ENCODE measurements at places on chromosomes 12 and 14.

DNA sequence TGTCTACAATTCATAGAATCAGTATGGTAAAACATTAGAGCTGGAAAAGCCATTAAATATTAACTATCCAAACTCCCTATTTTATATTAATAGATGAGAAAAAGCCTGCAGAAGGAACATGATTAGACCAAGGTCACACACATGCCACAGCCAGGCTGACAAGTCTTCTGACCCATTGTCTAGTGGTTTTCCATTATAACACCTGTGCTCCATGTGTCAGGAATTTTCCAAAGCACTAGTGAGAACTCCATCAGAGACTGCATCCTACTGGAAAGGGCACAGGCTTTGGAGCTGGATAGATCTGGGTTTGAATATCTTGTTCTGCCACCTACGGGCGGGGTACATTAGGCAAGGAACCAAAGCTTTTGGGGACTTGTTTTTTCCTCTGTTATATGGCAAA, 325.5 kb downstream of the RAD51B start:
- DNase-seq, result no peak

DNA sequence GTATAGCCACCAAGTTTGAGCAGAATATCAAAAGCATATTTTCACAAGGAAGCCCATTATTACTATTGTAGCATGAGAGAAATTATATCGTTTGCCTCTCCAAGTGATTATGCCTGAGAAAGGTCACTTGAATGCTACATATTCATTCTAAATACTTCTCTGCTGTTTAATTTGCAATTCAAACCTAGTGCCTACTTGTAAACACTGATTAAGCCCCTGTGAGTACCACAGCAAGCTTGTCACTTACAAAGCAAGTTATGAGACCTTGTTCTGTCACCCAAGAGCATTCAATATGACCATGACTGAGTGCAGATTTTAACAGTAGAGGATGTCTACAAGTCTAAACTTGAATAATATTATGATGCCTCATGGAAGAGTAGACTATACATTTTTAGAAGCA, 124.7 kb upstream of the SSTR1 start:
- DNase-seq, result no peak

DNA sequence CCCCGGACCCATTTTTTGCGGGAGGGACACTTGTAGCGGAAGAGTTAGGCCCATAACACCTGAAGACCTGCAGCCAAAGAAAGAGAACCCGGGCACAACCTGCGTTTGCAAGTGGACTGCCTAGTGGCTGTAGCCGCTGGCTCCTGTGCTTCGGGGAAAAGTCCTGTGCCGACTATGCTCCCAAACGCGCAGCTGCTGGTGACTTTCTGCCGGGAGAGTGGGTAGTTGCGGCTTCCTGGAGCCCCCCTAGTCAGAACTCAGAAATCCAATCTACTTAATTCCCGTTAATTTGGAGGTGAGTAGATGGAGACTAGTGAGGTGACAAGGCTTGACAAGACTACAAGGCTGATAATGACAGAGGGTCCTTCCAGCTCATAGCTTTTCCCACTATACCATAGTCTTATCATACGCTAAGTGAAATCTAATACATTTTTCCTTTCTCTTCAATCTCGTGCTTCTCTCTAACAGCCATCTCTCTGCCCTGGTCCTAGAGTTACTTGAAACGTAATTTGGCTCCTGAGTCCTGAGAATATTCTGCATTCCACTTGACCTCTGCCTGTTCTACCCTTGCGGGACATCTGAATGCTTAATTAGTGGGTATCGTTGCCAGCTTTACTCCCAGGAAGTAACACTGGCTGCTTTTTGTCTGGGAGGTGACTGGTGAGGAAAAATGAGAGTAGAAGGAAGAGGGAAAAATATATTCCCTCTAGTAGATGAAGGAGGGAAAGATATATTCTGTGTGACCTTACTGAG, 556 bp downstream of the MTHFD1 start:
- peak; percentile 10 for DNase-seq

DNA sequence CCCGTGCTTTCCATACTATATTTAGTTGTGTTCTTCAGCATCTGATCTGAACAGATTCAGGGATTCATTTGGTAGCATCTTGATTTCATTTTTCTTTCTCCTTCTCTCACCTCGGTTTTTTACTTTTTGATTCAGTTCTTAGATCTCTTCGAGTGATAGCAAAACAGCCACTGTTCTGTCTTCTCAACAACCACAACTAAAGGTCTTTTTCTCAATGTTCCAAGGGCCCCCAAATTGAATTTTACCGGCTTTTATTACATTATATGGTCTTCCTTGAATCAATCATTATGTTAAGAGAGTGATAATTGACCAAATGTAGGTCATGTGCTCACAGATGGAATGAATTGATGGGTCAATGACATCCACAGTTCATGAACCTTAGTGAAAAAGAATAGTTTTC, 164.5 kb upstream of the LMNTD1 start:
- no peak for DNase-seq

DNA sequence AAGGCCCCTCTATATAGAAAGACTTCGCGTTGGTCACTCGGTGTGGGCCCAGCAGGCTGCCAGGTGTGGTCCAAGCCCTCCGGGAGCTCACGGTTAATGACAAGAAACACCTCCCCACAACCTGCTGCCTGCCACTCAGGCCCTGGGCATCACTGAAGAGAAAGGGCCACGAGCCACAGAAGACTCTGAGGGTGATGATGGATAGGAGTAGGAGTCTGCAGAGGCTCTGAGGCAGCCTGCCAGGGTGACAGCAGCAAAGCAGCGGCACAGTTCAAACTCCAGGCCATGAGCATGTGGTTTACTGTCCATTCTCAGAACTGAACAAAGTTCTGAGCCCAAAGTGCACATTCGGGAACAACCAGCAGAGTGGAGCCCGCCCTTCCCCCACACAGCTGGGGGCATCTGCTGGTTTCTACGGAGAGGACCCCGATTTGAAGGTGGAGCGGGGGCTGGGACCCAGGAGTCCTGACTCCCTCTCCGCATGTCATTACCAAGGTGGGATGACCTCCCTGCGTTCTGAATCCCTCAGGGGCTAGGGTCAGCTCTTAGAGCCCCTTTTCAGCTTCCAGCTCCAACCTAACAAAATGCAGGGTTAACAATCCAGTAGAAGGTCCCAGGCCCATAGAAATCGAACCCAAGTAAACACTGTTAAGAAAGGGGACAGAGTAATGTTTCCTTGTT, 65.8 kb downstream of the VWF start:
- no peak for DNase-seq

GRCh38 chr12:69524755-69525469, 54.7 kb downstream of the FRS2 start:
- no peak for DNase-seq

- DNase-seq, result peak; percentile 12
Observed at GRCh38 chr14:87005280-87005679, 987.7 kb downstream of the GALC start.

Measured in AG08395 (cell line).